ENCODE measurements at places on chromosomes 6 and 20.

DNA sequence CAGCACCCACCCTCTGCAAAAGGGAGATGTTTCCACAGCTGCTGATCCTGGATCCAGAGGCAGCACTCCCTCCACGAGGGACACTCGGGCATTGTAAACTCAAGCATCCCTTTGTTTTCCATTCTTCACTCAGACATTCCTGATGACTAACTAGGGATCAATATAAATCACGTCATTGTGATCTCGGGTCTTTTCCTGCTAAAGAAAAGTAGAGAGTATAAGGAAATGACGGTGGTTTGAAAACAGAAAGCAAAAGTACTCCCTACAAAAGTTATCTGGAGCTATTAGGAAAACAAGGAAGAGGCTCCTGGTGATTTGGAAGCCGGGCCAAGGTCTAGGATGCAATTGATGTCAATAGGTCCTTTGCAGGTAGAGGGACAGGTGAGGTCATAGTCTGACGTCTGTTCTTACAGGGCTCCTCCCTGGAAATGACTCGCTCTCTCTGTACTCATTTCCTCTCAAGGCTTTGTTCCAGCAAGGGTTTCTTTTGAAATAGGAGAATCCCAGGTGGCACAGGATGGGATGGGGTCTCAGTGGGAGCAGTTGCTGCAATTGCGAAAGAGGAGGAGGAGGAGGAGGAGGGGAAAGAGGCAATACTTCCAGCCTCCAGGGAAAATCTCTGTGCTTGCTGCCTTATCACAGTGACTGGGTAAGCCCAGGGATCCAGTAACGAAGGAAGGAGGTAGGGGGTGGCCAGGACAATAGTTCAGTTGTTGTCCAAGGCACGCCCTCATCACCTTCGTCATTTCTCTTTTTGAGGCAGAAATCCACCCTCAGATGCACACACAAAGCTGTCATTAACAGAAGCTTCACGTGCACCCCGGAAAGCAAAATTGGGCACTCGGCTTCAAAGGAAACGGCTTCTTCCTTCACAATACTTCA is 222.8 kb downstream of the LY86 start:
- peak; percentile 99 for DNase-seq

DNA sequence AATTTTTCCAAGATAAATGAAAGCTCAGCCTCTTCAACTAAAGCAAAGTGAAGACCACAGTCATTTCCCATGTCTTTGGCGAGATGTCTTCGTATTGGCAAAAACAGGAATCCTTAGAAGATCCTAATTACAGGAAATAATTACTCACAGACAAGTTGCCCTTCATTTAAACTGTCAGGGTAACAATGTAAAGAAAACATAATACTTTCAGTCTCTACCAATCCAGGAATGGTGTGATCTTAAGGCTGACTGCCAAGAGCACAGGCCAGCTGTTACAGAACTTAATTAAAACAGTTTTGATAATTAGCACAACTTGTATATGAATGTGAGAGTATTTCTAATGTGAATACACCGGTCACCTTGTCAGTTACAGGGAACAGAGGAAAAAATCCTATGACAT is 292.2 kb downstream of the PACRG start:
- DNase-seq: no peak

DNA sequence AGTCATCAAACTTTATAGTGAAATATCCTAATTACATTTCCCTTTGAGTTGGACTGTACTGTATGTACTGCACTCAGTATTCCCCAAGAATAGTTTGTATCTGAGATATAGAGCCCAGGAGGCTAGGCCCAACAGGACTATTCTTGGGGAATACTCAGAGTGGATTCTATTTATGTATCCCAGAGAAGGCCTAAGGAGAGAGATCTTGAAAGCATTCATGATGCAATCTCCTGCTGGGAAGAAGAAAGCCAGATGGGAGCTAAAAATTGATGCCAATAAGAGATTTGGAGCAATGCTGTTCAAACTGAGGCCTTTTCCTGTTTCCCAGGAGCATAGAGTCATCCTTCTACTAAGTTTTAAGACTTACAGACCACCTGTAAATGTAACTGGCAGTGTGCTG is 452.1 kb upstream of the PLCB4 start:
- DNase-seq: no peak

- DNase-seq: no peak
Measured at GRCh38 chr20:42361402-42361970, 743.3 kb upstream of the CHD6 start.

Data from foreskin keratinocyte (primary cell).